Keratinocyte (primary cell): ENCODE measurements at places on chromosomes 1 and 21. TPM values are rescaled to one million over a fixed set of nuclear protein-coding genes. Genes with fewer than 3 reads are reported as not detected.

DNA sequence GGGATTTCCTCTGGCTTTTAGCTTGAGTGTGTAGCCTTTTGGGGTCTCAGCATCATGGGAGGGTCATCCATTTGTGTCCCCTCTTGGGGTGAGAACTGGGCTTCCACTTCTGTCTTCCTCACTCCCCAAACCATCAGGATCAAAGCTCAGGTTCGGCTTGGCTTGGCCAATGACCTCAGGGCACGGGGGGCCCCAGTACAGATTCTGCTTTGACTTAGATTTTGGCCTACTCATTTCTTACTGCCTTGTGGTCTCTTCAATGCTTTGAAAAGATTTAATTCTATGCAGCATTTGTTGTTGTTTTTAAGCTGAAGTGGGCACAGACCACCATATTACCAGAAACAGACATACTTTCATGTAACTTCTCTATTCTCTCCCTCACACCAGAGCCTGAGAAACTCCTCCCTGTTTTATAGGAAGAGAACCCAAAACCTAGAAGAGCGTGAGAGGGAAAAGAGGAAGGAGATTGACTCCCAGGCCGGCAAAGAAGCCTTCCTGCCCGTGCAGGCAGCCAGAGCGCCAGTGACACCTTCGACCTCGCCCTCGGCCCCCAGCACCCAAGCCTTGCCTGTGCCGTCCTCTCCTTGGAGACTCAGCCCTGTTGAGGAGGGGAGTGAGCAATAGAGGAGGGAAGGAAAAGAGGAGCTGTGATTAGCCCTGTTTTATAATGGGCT is 1.9 kb upstream of the S100A3 start:
- H3K4me1 ChIP-seq, result peaks cover 50% of the 10 kb centered on the region
- H3K36me3 ChIP-seq, result peaks cover 16% of the 10 kb centered on the region
- no peak overlapping the region for H3K4me3 ChIP-seq
- no peaks in the 10 kb centered on the region for H3K27me3 ChIP-seq
- DNase-seq, result no peak
- peak overlapping the region; percentile 63 for H3K27ac ChIP-seq

GRCh38 chr1:37257646-37258045 is 216.7 kb upstream of the ZC3H12A start:
- no peak overlapping the region for H3K4me3 ChIP-seq
- no peaks in the 10 kb centered on the region for H3K4me1 ChIP-seq
- H3K27ac ChIP-seq, result no peak overlapping the region

DNA sequence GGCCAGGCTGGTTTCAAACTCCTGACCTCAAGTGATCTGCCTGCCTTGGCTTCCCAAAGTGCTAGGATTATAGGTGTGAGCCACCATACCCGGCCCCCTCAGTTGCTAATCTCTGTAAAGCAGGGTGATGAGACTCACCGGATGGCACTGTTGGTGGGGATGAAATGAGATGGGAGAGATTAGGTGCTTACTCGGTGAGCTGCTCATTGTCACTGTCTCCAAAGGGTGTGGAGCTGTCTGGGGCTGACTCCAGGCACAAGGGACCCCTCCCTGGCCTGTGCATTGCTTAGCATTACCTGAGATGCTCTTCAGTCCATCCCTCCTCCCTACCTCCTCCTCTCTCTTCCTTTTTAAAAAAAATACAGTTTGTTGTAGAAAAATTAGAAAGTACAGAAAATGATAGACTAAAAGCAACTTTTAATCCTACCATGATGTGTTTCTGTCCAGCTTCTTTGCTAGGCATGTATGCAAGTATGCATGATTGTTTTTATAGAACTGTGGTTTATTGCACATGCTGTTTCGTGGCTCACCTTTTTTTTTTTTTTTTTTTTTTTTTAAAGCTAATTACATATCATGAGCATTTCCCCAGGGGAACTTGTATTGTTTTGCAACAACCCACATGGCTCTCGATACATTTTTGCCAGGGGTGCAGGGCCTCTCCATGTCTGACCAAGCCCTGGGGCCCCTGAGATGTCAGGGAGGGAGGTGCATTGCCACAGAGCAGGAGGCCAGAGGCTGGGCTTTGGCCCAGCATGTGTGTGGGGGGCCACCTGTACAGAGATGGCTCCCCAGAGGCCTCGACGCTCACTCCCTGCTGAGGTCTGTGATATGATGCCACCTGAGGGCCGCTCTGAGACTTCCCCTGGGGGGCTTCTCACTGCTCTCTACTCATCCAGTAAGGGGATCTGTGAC is 55.4 kb downstream of the ARHGEF10L start:
- DNase-seq, result no peak
- H3K4me3 ChIP-seq, result no peak overlapping the region
- no peaks in the 10 kb centered on the region for H3K4me1 ChIP-seq

DNA sequence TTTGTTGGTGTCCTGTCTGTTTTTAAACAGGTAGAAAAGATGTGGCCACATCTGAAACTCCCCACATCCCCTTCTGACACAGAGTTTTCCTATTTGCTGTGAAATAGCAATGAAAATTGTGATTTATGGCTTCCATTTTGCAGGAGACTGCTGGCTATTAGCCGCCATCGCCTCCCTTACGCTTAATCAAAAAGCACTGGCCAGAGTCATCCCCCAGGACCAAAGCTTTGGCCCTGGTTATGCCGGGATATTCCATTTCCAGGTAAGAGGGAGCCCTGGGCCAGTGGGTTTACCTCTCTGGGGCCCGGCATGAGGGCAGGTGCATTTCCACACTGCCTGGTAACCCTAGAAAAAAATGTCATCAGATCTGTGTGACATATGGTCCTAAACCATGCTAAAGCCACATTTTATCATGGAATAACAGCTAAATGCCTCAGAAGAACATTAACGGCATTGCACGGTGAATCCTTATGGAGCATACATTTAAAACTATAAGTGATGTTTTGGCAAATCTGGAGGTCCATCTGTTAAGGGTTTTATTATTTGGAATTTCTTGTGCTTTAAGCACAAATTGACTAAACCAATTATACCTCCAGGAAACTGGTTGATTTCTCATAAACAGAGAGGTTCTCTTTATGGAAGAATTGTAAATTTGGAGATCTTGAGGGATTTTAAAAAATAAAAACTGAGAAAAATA is 12.3 kb downstream of the CAPN9 start:
- no peak overlapping the region for H3K27ac ChIP-seq
- no peaks in the 10 kb centered on the region for H3K4me1 ChIP-seq
- H3K27me3 ChIP-seq, result no peaks in the 10 kb centered on the region
- DNase-seq, result no peak

- no peak within 1 kb of the TSS for H3K27ac ChIP-seq
- no peak for DNase-seq
- no peak within 1 kb of the TSS for H3K4me3 ChIP-seq
- H3K27me3 ChIP-seq, result no peaks in the 10 kb centered on the region
Measured at GRCh38 chr1:84301004-84301784, at the start of gene SAMD13. SAMD13 (plus strand) TSS chr1:84301708; CDS start chr1:84303235, 1,527 bp downstream.

- no peaks in the 10 kb centered on the region for H3K4me1 ChIP-seq
- DNase-seq, result no peak
- H3K36me3 ChIP-seq, result no peaks in the 10 kb centered on the region
- H3K4me3 ChIP-seq, result no peak overlapping the region
- H3K27ac ChIP-seq, result no peak overlapping the region
Measured at GRCh38 chr21:40271164-40271563, 403.9 kb downstream of the PCP4 start.

DNA sequence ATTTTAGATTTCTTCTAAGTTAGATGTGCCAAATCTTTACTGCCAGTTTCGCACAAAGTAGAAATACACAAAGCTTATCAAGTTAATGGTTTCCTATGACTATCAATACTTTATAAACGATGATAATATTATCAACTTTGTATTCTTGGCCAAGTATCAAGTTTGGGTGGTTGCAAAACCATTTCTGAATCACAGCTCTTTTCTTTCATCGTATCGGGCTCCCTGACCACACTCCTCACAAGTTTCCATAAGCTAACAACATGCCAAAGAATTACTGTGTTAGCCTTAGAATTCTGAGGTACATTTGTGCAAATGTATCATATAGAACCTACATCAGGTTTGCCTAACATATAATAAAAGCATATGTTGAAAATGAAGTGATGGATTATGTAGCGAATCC is 311.0 kb downstream of the KCTD3 start:
- DNase-seq, result no peak
- no peaks in the 10 kb centered on the region for H3K27me3 ChIP-seq
- no peak overlapping the region for H3K4me3 ChIP-seq
- no peak overlapping the region for H3K27ac ChIP-seq
- no peaks in the 10 kb centered on the region for H3K4me1 ChIP-seq
- no peaks in the 10 kb centered on the region for H3K36me3 ChIP-seq

GRCh38 chr1:184513966-184514365 is 127.1 kb downstream of the C1orf21 start:
- H3K27ac ChIP-seq, result peak overlapping the region; percentile 41
- no peaks in the 10 kb centered on the region for H3K27me3 ChIP-seq
- H3K36me3 ChIP-seq, result no peaks in the 10 kb centered on the region
- no peak for DNase-seq
- no peak overlapping the region for H3K4me3 ChIP-seq

DNA sequence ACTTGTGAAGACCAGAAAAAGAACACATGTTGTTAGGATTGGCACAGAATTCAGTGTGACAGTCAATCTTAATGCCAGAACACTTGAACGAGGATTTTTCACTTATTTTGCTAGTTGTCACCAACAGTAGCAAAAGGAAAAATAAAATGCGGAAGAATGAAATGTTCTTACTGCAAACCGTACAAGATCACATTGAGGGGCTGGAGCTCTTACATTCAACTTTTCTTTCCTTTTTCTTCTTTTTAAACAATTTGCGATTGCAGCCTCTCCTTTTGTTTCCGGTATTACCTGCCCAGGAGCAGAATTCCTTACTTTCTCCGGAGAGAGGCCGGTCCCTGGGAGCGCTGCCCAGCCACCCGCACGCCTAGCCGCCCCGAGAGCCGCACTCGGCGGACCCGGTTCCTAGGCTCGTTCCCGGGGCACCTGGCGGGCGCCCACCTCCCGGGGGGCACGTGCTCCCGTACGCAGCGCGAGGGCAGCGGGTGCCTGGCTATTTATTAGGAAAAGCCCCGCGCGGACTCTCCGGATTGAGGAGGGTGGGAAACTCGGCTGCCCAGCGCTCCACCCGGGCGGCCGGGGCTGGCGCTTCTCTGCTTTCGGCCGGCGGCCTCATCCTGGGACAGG is 1.2 kb upstream of the CAMTA1 start:
- DNase-seq, result no peak
- peak overlapping the region; percentile 86 for H3K4me3 ChIP-seq
- no peaks in the 10 kb centered on the region for H3K36me3 ChIP-seq
- no peaks in the 10 kb centered on the region for H3K27me3 ChIP-seq

DNA sequence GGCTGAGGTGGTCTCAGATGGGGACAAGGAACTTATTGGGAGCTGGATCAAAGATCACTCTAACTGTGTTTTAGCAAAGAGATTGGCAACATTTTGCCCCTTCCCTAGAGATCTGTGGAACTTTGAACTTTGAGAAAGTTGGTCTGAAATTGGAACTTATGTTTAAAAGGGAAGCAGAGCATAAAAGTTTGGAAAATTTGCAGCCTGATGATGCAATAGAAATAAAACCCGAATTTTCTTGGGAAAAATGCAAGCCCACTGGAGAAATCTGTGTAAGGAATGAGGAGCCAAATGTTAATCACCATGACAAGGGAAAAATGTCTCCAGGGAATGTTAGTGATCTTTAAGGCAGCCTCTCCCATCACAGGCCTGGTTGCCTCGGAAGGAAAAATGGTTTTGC is 17.2 kb downstream of the CFH start:
- no peaks in the 10 kb centered on the region for H3K4me1 ChIP-seq
- H3K27ac ChIP-seq, result no peak overlapping the region
- H3K27me3 ChIP-seq, result no peaks in the 10 kb centered on the region
- H3K36me3 ChIP-seq, result no peaks in the 10 kb centered on the region
- DNase-seq, result no peak

- H3K36me3 ChIP-seq, result peaks cover 3% of the 10 kb centered on the region
- peak overlapping the region; percentile 91 for H3K27ac ChIP-seq
- peaks cover 13% of the 10 kb centered on the region for H3K4me1 ChIP-seq
Measured at GRCh38 chr1:21175670-21176581, 771 bp downstream of the EIF4G3 start.

DNA sequence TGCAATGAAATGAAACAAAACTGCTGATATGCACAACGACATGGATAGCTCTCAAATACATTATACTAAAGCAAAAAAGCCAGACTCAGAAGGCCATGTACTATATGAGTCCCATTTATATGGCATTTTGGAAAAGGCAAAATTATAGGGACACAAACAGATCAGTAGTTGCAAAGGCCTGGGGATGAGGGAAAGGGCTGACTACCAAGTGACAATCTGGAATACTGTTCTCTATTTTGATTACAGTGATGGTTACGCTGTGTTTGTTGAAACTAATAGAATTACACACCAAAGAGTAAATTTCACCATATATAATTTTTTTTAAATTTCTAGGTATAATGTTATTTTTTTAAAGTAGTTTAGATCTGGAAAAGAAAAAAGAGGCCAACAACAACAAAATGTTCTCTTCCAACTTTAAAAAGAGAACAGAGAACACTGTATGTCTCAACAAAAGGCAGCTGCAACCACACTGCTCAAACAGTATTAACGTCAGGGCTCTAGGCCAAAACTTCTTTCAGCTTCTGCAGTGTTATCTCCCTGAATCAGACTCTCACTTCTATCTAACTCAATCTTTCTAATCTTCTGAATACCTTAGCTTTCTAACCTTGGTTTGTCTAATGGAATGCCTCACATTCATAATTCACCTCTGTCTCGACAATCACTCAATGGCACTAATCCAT is 75.8 kb downstream of the FOXJ3 start:
- H3K27me3 ChIP-seq, result no peaks in the 10 kb centered on the region
- no peaks in the 10 kb centered on the region for H3K36me3 ChIP-seq
- H3K4me1 ChIP-seq, result no peaks in the 10 kb centered on the region
- no peak overlapping the region for H3K4me3 ChIP-seq
- H3K27ac ChIP-seq, result no peak overlapping the region

DNA sequence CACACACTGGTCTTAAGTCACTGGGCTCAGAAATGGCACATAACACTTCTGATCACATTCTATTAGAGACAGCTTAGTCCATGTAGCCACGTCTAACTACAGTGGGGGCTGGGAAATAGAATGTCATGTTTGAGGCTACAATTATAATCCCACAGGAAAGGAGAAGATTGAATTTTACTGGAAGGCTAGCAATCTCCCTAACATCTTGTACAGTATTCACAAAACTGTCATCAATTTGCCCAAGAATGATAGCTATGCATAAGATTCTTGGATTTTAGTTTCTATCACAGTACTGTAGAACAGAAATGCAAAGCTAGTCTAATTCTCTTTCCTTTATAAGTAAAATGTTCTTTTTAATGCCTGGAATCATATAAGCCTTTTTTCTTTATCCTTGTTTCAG is 12.7 kb upstream of the ZMYM6 start:
- peaks cover 15% of the 10 kb centered on the region for H3K4me1 ChIP-seq
- H3K27me3 ChIP-seq, result no peaks in the 10 kb centered on the region
- no peak overlapping the region for H3K4me3 ChIP-seq
- no peak for DNase-seq
- no peaks in the 10 kb centered on the region for H3K36me3 ChIP-seq
- H3K27ac ChIP-seq, result no peak overlapping the region

ZNF669 gene
- polyA plus RNA-seq, result 3.8 to 4.5 TPM (median 4.5 TPM) in 3 replicates

SUSD4 gene
- 1.6 to 2.0 TPM (median 1.6 TPM) in 3 replicates for polyA plus RNA-seq

AGMAT gene
- polyA plus RNA-seq, result 0.18 to 0.46 TPM (median 0.21 TPM) in 3 replicates

GPR37L1 gene
- 0.01 TPM in 2 of 3 replicates, not detected in the other for polyA plus RNA-seq

C1orf226 gene
- 0.06 to 0.13 TPM (median 0.12 TPM) in 3 replicates for polyA plus RNA-seq
